ENCODE measurements at places on chromosomes 13 and 19.

DNA sequence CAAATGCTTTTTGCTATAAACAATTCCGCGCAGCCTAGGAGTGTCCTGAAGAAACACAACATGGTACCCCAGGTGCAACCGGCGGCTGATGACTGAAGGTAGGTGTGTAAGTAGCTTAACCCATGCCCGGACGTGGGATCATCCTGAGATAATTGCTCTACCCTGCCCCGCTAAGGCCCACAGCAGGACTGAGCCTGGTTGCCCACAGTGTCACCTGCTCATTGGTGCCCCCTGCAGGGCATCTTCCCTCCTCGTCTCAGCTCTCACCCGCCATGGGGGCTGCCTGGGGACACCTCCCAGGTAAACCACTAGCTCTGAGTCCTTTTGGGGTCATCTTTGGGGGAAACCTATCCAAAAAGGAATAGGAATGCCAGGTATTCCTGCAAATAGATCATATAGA is 22.3 kb downstream of the TMEM161A start:
- DNase-seq: no peak

GRCh38 chr13:111865046-111865445 is 201.9 kb upstream of the SOX1 start:
- DNase-seq: peak; percentile 55

DNA sequence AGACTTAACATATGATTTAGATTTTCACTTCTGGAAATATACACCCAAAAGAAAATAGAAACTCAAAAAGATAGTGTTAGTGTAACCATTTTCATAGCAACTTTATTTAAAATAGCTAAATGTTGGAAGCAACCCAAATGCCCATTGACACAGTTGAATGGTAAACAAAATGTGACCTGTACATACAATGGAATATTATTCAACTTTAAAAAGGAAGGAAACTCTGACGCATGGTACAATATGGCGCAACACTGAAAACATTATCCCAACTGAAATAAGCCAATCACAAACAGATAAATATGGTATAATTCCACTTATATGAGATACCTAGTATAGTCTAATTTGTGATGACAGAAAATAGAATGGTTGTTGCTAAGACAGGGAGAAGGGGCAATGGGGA is 1456.1 kb upstream of the MIR17HG start:
- no peak for DNase-seq

DNA sequence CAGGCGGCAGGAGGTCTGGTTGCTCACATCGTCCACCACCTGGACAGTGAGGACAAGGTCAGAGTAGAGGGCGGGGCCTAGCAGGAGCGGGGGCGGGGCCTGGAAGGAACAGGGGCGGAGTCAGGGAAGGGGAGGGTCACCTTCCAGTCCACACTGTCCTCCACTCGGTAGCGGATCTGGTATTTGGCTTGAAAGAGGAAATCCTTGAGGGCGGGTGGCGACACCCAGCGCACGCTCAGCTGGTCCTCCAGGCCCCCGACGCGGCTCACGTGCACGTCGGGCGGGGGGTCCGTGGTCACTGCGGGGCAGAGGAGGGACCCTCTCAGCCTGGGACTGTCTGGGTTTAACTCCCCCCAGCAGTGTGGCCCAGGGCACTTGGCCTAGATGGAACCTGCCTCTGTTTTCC is 8.2 kb downstream of the REX1BD start:
- no peak for DNase-seq

- no peak for DNase-seq
These were observed 3.7 kb upstream of the LYPD3 start for GRCh38 chr19:43469160-43469480.

GRCh38 chr19:5899728-5900526 is 3.7 kb downstream of the NDUFA11 start:
- no peak for DNase-seq

Measured in esophagus muscularis mucosa (tissue), 4 donors.